ENCODE measurements at places on chromosomes 13 and 19. TPM values are rescaled to one million over a fixed set of nuclear protein-coding genes. Genes with fewer than 3 reads are reported as not detected.

- DNase-seq, result no peak
Observed at GRCh38 chr13:113978741-113979481, 5.0 kb upstream of the C13orf46 start.

DNA sequence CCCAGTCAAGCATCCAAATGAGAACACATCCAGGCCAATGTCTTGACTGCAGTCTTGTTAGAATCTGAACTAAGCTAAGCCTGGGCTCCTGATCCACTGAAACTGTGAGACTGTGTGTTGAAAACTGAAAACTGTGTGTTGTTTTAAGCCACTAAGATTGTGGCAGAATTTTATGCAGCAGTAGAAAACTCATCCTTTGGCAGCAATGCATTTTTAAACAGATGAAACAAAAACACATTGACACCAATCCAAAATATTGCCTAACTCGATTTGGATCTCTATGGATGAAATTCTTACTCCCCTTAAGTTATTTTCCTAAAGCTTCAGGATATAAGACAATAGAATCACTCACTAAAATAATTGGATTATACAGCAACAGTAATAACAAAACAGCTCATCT is 202.3 kb upstream of the KLF12 start:
- no peak for DNase-seq

DNA sequence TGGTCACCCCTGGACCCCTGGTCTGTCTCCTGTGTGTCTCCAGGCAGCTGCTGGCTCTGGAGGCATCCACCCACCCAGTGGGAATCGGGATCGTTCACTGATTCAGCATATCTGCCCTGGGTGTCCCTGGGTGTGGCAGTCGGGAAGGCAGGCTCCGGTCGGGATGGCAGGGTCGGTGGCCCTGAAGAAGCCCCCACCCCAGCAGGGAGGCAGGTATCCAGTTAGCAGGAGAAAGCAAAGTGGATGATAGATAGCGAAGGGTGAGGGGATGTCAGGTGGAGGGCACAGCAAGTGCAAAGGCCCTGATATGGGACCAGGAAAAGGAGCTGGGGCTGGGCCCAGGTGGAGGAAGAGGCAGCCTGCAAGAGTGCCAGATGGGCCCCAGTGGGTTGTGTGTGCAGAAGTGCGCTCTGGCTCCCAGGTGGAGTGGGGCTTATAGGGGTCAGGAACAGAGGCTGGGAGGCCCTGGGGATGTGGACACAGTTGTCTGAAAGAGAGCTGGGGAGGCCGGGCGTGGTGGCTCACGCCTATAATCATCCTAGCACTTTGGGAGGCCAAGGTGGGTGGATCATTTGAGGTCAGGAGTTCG is 2.3 kb downstream of the SSBP4 start:
- no peak for DNase-seq

The GJB2 gene
- not detected for total RNA-seq

The PGLYRP1 gene
- total RNA-seq, result not detected

The APOC1 gene
- 0.60 TPM for total RNA-seq

The LGI4 gene
- total RNA-seq, result not detected
